Fibroblast of skin of right biceps (primary cell): ENCODE measurements at places on chromosomes 2 and 18.

- no peak for DNase-seq
These were observed 24.4 kb upstream of the ITM2C start for GRCh38 chr2:230840301-230840700.

DNA sequence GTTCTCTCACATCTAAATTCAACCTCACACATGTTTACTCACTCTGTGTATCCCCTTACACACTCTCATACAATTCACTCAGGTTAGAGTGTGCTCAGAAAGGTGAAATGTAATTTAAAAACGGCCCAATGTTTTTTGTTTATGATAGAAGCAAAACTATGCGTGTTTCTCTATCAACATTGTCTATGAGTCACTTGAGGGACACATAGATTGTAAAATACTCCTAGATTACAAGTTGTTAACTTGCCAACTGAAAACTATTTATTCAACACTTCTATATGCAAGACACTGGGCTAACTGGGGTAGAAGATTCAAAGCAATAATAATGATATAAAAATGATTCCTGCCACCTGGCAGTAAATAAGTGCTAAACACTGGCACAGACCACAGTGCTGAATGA lies 24.6 kb downstream of the CCDC195 start:
- DNase-seq = no peak

DNA sequence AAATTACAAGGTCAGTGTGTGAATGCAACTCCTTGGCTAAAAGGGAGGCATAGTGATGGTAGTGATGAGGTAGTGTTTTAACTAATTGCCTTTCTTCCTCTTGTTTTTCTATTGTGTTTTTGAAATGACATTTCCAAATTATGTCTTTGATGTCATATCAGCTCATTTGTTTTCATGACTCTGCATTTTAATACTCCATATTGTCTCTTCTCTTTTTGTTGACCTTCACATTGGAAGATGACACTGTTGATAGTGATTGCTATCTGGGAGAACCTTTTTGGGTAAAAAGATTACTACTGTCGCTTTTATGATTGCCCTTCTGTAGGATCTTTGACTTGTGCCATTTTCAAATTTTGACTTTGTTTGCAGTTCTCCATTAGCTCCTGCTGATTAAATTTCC lies 3.0 kb downstream of the GIGYF2 start:
- no peak for DNase-seq

DNA sequence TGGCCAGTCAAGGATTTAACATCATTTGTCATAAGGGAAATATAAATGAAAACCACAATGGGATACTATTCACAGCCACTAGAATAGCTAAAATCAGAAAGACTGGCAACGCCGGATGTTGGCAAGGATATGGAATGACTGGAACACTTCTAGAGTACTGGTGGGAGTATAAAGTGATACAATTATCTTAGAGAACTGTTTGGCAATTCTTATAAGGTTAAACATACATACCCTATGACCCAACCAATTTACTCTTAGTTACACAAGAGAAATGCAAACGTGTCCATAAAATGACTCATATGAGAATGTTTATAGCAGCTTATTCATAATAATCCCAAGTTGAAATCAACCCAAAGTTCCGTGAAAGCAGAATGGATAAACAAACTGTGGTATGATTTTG lies 35.1 kb downstream of the MAPK4 start:
- no peak for DNase-seq

- DNase-seq = no peak
These were observed 40.7 kb upstream of the TANK start for GRCh38 chr2:161119483-161119882.

- no peak for DNase-seq
These were observed 17.1 kb upstream of the ZNF532 start for GRCh38 chr18:58847383-58848071.

- DNase-seq = no peak
These were observed 128.9 kb upstream of the SIX2 start for GRCh38 chr2:45137966-45138695.

DNA sequence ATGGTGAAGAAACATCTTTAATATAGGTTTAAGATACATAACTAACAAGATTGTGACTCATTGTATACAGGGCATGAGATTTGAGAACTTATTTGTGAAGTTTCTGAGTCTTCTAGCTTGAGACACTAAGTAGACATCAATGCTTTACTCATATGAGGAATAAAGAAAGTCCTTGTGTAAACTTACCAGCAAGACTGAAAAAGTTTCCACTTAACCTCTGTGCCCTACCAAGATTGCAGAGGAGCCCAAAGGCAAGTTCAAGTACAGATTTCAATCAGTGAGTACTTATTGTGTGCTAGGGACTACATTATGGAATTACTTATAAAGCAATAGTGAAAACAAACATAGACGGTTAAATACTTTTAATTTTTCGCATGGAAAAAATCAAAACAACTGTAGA lies 1041.2 kb upstream of the CELF4 start:
- DNase-seq = no peak

DNA sequence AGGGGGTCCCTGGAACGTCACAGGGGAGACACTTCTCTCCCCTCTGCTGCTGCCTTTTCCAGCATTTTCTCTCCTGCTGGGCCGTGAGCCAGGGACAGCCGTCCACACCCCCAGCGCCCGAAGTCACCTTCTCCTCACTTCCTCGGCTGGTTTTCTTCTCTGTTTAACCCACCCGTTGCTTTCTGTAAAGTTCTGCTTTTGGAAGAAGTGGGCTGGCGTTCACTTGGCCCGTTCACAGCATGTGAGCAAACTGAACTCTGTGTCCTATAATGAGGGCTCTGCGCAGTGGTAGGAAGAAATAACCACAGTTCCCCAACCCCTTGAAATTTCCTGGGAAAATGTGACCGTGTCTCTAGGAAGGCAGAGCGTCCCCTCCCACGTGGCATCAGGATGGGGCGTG lies 187.0 kb upstream of the HDAC4 start:
- DNase-seq = no peak
